ENCODE measurements at places on chromosomes 6 and 20.

- no peak for DNase-seq
These were observed 20.2 kb downstream of the SENP6 start for GRCh38 chr6:75621846-75622245.

GRCh38 chr20:6562111-6562510, 205.4 kb upstream of the BMP2 start:
- no peak for DNase-seq

DNA sequence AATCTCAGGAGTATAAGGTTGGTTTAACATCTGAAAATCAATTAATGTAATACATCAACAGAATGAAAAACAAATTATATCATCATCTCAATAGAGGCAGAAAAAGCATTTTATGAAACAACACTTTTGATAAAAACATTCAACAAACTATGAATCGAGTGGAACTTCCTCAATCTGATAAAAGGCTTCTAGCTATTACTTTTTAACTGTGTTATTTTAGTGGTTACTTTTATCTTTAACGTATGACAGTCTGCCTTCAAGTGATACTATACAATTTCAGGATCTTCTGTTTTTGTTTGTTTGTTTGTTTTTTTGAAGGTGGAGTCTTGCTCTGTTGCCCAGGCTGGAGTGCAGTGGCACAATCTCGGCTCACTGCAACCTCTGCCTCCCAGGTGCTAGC, 73.7 kb downstream of the ZFAND3 start:
- no peak for DNase-seq

- DNase-seq = no peak
These were observed 45.3 kb upstream of the IFNGR1 start for GRCh38 chr6:137264311-137265075.

- no peak for DNase-seq
These were observed 254.4 kb upstream of the EXOC2 start for GRCh38 chr6:947235-947934.

- DNase-seq = no peak
These were observed 171.7 kb upstream of the MAN1A1 start for GRCh38 chr6:119521251-119521650.

DNA sequence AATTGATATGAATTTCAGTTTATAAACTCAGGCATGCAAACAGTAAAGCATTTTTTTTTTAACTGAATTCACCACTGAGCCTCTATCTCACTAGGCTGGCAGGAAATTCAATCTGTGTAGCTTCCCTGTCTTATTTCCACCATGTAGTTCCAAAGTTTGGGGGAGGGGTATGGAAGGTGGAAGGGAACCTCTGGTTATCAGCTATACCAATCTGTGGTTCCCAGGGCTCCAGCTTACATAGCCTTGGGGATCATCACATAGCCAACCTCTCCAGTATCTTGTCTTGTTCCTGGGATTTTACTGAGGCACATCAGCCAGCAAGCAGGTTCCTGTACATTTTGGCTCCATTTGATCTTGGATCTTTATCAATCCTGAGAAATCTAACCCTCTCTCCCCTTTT, 15.6 kb downstream of the RAD21L1 start:
- DNase-seq = no peak

GRCh38 chr6:52420668-52421358, 671 bp downstream of the EFHC1 start:
- no peak for DNase-seq

- no peak for DNase-seq
These were observed 34.2 kb upstream of the DDR1 start for GRCh38 chr6:30849903-30850651.

GRCh38 chr6:139370283-139370998, 4.0 kb downstream of the CITED2 start:
- no peak for DNase-seq

- DNase-seq = no peak
These were observed 21.7 kb downstream of the VPS52 start for GRCh38 chr6:33249732-33250630.

GRCh38 chr6:474453-475185, 83.1 kb downstream of the IRF4 start:
- peak; percentile 59 for DNase-seq

DNA sequence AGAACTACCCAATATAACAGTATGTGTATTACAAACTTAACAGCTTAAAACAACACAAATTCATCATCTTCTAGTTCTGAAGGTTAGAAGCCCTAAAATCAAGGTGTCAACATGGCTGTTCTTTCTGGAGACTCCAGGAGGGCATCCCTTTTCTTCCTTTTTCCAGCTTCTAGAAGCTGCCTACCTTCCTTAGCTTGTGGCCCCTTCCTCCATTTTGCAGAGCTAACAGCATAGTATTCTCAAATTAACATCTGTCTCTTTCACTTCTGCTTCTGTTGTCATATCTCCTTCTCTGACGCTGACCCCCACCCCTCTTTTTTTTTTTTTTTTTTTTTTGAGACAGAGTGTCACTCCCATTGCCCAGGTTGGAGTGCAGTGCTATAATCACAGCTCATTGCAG, 52.8 kb upstream of the AKIRIN2 start:
- no peak for DNase-seq
